NCI-H1694 (cell line): ENCODE measurements at places on chromosomes 12 and 14.

DNA sequence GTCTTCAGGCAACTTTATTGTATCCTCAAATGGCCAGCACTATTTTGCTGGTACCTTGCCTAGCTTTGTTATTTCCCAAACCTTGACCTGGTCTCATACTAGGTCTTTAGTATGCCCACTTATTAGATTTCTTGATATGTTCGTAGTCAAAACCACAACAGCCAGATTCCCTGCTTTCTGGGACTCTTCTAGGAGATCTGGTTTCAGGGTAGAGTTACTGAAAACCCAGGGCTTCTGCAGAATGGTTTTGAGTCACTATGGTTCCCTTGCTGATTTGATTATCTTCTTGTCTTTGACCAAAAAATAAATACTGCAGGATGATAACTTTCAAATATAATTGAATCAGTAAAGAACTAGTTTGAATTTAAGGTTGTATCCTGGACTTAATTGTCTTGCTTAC lies 211.2 kb downstream of the FUT8 start:
- no peak for DNase-seq

DNA sequence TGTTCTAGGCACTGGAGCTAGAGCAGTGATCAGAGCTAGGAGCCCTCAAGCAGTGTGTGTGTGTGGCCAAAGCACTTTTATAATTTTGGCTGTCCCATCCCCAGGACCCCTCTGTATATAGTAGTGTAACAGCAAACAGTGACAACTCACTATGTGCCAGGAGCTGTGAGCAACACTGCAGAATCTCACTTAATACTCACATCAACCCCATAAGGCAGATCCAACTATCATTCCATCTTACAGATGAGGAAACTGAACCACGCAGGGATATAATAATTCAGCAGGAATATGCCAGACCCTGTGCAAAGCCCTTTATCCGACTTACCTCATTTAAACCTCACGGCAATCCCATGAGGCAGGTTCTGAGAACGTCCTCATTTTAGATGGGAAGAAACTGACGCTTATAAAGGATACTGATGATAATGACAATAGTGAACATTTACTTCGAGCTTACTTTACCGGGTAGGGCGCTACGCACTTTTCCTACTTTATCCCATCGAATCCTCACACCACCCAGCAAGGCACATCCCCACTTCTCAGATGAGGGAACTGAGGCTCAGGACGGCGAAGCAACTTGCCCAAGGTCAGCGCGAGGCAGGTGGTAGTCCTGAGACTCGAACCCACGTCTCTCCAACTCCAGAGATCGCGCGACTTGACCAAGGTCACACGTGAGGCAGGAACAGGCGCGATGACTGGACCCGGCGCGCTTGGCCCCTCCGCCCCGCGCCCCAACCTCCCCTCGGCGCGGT lies 687 bp downstream of the RAB35 start:
- DNase-seq: no peak

DNA sequence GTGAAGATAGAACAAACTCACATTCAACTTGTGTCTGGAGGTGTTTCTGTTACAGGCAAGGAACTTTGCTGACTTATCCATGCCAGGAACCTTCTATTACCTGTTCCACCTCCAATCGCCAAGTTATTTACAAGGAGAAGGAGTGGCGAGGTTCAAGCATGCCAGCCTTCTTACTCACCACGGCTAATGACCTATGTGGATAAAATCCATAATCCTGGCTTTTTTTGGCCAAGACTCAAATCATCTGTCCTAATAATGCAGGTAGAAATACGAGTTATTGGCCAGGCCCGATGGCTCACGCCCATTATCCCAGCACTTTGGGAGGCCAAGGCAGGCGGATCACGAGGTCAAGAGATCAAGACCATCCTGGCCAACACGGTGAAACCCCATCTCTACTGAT lies 241.6 kb downstream of the TMEM132D start:
- DNase-seq: no peak

GRCh38 chr14:66017927-66018326 lies 468.2 kb upstream of the CCDC196 start:
- DNase-seq: no peak

- DNase-seq: no peak
Observed at GRCh38 chr14:74763803-74764531, 851 bp downstream of the YLPM1 start.

GRCh38 chr14:104467641-104468040 lies 111.9 kb upstream of the C14orf180 start:
- DNase-seq: no peak
